Activated T-helper 1 cell treated with anti-CD3 and anti-CD28 coated beads, Interleukin-12 subunit alpha, Interleukin-12 subunit beta, Interleukin-2, Interleukin-4 antibody, amounts not matched to agents 30 ng/mL and 10 ng/mL and 1 ng/mL, durations not matched to agents 14 hours and 24 hours and 36 hours (primary cell): ENCODE measurements at places on chromosomes 2 and 18. TPM values are rescaled to one million over a fixed set of nuclear protein-coding genes. Genes with fewer than 3 reads are reported as not detected.

DNA sequence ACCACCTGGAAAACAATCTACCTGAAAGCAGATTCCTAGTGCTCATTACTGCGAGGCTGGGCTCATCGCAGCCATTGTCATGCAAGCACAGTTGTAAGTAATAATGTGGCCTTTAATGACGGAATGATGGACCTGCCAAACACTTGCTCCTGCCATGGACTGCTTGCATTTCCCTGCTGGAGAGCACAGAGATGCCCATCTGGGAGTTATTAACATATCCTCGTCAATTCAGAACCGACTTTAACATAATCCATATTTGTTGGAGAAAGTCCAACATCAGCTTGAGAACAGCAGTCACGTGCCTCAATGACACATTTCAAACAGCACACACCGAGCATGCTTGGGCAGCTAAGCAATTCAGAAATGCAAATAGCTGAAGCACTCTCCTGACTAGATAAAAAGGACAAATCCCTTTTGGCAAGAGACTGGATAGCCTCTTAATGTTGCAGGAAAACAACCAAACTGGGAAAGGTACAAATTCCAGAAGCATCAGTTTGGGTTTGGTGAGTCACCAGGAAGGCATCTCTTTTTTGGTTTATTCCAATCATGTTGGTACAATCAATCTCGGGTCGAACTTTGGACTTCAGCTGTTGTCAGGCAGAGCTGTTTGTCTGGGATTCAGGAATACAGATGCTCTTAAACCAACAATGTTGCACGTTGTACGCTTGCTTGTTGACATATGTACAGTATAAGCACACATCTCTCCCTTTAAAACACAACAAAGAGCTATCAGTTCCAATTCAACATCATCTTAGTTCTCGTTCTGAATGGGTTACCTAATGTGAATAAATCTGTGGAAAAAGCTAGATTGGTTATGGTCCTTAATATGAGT, 395.8 kb downstream of the LNPK start:
- no peaks in the 10 kb centered on the region for H3K27me3 ChIP-seq
- H3K4me3 ChIP-seq: no peak overlapping the region
- no peaks in the 10 kb centered on the region for H3K36me3 ChIP-seq
- no peak for DNase-seq

- no peaks in the 10 kb centered on the region for H3K4me1 ChIP-seq
- H3K27me3 ChIP-seq: no peaks in the 10 kb centered on the region
- H3K4me3 ChIP-seq: no peak overlapping the region
- no peaks in the 10 kb centered on the region for H3K36me3 ChIP-seq
These were observed 71.4 kb downstream of the HNMT start for GRCh38 chr2:138035608-138036217.

DNA sequence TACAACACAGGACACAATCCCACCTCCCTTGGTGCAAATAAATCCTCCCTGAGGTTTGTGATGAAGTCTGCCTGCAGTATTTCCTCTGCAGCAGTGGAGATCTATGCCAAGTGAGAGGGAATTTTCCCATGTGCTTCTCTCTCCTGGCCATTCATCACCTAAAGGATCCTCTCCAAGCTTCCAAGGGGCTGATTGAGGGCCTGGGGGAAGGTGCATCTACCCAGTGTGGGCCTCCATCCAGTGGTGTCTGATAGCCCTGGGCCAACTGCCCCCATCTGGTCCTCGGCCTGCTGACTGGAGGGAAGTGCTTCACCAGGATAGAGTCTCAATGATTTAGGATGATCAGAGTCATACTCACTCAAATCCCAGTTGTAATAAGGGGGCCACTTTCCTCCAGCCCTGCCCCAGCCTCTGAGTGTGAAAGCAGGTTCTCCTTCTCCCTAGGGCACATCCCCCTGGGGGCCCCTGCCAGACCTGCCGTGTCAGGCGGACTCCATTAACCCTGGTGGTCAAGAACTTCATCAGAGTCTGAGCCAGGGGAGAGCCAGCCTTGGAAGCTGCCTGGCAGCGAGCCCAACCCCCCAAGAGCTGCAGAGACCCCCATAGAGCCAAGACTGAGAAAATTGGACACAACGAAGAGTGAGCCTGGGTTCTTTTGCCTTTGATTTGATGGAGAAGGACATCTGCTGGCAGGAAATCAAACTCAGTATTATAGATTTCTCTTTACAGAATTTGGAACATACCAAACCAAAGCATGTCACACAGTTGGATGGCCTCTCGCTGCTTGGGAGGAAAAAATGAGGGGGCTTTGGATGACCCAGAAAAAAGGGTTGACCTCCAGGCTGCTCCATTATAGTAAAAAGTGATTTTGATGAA, 509.6 kb downstream of the CMPK2 start:
- H3K27ac ChIP-seq: no peak overlapping the region
- no peaks in the 10 kb centered on the region for H3K36me3 ChIP-seq
- H3K27me3 ChIP-seq: no peaks in the 10 kb centered on the region
- no peaks in the 10 kb centered on the region for H3K4me1 ChIP-seq
- no peak overlapping the region for H3K4me3 ChIP-seq

- no peak overlapping the region for H3K27ac ChIP-seq
- H3K4me1 ChIP-seq: no peaks in the 10 kb centered on the region
- peaks cover 11% of the 10 kb centered on the region for H3K27me3 ChIP-seq
- no peak for DNase-seq
- H3K4me3 ChIP-seq: no peak overlapping the region
These were observed 71.2 kb downstream of the SLC9A4 start for GRCh38 chr2:102544182-102544581.

ANKRD30BL gene
- not detected in 2 replicates for total RNA-seq
